ENCODE measurements at places on chromosomes 11 and 22.

- DNase-seq, result no peak
These were observed 43.4 kb downstream of the OTOG start for GRCh38 chr11:17590463-17590862.

GRCh38 chr22:38005943-38006342 lies 21.6 kb upstream of the SOX10 start:
- DNase-seq, result no peak

DNA sequence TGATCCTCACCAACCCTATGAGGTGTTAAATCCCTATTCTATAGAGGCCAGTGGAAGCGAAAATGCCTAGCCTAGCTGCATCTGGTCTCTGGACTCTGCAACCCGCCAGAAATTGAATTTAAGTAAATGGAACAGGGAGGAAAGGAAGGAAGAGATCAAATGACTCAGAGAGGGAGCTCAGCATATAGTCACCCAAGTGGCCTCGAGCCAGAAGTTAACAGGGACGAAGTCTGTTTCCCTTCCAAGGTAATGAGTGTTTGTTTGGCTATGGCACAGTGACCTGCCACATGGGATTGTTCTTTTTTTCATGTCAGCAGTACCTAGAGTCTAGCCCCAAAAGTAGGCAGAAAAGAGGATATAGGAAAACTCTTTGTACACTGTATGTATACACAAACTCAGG lies 66.3 kb downstream of the PAK1 start:
- no peak for DNase-seq

DNA sequence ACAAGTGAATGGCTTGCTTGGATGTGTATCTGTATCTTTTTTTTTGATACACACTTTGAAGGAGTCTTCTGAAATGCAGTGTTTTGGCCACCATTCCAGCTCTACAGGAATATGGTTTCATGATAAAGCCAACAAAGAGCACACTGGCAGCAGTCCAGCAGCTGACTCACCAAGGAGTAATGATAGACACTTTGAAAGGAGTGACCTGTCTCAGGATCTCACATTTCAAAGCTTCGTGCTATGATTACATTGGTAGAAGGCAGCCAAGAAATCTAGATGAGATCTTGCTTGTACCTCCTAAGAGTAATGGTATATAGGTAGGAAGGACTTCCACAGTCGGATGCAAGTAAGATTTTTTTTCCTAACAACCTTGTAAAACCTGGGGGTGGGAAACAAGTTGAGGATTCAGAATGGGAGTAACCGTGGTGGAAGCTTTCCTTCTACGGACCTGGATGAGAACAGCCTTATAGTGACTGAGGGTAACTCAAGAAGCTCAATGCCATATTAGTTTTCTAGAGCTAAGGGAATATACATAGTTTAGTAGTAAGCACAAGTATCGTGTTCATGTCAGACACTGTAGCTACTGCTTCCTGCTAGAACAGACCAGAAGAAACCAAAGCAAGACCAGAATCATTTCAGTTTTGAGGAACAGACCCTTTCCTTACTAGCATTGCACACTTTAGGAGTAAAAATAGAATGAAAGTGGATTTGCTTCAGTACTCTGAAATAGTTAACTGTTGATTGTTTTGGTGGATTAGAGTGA lies 25.0 kb downstream of the MTMR3 start:
- no peak for DNase-seq

GRCh38 chr11:33214187-33214586 lies 43.0 kb upstream of the HIPK3 start:
- DNase-seq, result no peak

- peak; percentile 55 for DNase-seq
These were observed 36.6 kb downstream of the KCNJ1 start for GRCh38 chr11:128830290-128831173.

All from activated CD4-positive, alpha-beta T cell treated with anti-CD3 and anti-CD28 coated beads, Interleukin-2, amount 50 U/mL, for 16 hours (primary cell).